D721Med (cell line): ENCODE measurements at places on chromosomes 4 and X.

GRCh38 chr4:170022211-170022610, 4.0 kb downstream of the MFAP3L start:
- no peak for DNase-seq

GRCh38 chrX:118062048-118062789, 54.4 kb downstream of the KLHL13 start:
- no peak for DNase-seq

DNA sequence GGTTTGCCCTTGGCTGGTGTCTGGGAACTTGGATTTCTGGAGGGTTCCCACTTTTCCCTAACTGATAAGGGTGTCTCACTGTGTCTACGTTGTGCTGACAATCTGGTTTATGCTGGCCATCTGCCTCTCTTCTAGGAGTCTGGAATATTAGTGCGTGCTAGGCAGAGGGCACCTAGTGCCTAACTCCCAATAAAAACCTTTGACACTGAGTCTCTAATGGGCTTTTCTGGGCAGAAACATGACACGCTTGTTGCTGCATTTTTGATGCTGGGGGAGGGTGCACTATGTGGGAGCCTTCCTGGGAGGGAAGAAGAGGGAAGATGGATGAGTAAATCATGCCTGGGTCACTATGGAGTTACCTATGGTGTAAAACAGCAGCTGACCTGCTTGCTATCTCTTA, 16.3 kb upstream of the ZNF41 start:
- DNase-seq: no peak

- DNase-seq: no peak
Observed at GRCh38 chrX:14026121-14026520, 3.6 kb downstream of the GEMIN8 start.

DNA sequence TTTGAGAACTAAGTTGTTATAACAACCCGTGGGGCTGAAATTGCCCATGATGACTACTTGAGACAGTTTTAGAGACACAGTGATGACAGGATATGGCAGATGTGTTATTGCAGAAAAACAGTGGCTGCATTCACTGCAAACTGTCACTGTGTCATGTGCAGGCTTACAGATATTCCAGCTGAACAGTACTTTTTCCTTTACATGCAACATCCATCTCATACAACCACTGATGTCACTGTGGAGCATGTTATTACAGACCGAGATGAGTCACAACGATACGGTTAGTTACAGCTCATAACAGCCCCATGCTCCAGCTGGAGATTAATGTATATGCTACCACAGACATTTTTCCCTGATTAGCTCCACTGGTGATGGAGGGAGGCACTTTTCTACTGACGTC, 207.4 kb downstream of the TMA16 start:
- DNase-seq: no peak

DNA sequence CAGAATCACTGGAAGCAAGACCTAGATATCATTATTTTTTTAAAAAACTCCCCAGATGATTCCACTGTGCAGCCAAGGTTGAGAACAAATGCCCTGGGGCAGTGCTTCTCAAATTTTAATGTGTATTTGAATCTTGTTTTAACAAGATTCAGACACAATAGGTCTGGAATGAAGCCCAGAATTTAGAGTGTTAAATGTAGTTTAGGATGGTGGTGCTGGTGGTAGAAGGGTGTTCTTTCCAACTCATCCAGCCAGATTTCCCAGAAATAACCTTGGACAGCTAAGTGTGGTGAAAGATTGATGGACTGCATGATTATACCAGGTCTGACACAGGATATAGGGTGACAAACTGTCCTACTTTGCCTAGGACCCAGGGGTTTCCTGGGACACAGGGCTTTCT, 120.1 kb upstream of the MED14 start:
- DNase-seq: no peak

DNA sequence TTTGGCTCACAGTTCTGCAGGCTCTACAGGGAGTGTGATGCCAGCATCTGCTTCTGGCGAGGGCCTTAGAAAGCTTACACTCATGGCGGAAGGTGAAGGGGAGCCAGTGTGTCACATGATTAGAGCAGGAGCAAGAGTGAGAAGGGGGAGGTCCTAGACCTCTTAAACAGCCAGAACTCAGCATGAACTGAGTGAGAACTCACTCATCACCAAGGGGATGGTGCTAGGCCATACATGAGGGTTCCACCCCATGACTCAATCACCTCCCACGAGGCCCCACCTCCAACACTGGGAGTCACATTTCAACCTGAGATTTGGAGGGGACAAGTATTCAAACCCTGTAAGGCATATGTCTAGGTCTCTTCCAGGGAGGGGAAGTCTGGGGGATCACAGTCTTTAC, 33.4 kb downstream of the SPRY1 start:
- no peak for DNase-seq

- DNase-seq: no peak
Observed at GRCh38 chr4:8152865-8153257, 5.8 kb downstream of the ABLIM2 start.

GRCh38 chr4:135239964-135240363, 1038.4 kb upstream of the PABPC4L start:
- DNase-seq: no peak

DNA sequence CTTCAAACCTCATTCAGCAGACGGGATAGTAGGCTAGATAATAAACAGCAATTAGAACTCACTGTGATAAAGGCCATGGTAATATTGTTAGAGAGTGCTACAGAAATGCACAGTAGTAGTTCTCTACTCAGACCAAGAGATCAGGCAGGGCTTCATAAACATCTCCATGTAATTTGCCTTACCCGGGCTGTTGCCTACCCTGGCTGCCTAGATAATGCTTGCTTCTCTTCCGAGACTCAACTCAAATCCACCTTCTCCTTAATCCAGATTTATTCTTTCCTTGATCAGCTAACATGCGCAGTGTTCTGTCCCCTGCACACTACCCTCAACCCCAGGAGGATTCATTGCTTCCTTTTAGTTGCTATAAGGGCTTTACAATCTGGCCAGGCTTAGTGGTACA, 21.8 kb downstream of the ANK2 start:
- no peak for DNase-seq

- DNase-seq: no peak
Observed at GRCh38 chrX:100296183-100296753, 113.8 kb downstream of the PCDH19 start.

DNA sequence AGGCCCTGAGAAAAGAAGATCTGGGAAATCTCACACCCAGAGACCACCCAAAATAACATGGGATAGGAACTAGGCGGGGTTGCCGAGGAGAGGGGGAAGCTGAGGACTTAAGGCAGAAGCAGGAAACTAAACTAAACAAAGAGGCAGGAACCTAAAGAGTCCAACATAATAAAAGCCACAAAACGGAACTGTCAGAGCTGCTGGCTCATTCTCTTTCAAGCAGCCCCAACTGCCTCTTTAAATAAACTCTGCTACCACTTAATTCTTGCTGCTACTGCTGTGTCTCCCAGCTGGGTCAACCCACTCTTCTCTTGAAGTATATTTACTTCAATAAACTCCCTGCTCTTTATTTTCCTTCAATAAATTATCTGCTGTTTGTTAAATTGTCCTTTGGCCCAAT, 44.5 kb downstream of the MAGEB16 start:
- DNase-seq: no peak

DNA sequence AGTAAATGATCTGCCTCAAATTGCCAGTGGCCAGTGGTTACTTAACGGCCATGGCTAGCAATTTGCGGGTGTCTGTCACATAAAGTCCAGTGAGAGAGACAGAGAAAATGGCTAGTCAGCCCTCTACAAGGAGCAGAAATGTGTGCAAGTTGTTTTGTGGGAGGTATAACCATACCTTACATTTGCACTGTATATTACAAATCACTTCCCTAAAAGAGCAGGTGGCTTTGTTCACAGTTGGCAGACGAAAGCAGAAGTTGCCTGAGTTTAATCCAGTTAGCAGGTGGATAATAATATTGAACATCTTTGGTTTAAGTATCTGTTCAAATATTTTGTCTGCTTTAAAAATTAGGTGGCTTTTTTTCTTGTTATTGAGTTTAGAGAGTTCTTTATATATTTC, 15.6 kb downstream of the SRPX start:
- no peak for DNase-seq

DNA sequence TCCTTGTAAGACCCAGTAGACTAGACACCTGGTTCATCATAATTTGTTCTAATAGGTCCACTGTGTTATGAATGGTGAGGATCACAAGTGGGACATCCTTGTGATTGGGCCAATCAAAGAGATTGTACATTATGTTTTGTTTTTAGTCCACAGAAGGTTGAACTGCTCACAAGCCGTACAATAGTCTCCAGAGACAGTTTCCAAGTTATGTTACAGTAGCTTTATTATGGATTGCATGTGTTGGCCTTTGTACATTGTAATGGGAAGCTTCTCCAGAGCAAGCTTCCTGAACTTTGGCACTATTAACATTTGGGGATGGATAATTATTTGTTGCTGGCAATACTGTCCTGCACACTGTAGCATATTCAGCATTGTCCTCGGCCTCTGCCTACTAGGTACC, 86.1 kb downstream of the MAGEB10 start:
- no peak for DNase-seq

DNA sequence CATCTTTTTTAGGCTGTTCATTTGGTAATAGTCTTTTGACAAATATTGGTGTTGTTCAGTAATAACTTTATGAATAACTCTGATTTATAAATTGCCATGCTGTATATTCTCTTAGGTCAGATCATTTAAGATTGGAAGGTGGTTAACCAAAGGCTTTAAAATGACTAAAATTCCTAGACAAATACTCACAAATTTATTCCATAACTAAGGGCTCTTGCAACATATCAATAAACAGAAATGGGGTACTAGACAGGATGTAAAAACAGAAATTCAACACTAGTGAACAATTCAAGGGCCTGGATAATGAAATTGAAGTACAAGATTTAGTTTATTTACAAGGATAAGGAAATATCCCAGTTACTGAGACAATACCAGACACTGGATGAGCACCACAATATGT, 328.6 kb downstream of the PCDH19 start:
- DNase-seq: no peak

GRCh38 chrX:125622899-125623298, 303.2 kb downstream of the TEX13C start:
- DNase-seq: no peak

GRCh38 chr4:112552668-112553067, 36.7 kb upstream of the NEUROG2 start:
- no peak for DNase-seq

GRCh38 chr4:186819342-186820086, 95.9 kb upstream of the FAT1 start:
- DNase-seq: no peak

DNA sequence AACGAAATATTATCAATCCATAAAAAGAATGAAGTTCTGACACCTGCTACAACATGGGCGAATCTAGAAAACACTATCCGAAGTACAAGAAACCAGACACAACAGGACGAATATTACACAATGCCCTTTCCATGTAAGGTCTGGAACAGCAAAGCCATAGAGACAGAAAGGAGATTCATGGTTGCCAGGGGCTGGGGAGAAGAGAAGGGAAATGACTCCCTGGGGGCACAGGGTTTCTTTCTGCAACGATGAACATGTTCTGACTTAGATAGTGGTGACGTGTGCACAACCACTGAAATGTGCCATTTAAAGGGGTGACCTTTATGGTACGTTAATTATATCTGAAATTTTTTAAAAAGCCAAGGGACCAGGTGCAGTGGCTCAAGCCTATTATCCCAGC, 28.3 kb downstream of the GPR143 start:
- no peak for DNase-seq

- DNase-seq: no peak
Observed at GRCh38 chr4:66439508-66439907, 769.2 kb upstream of the EPHA5 start.

GRCh38 chr4:152460488-152460887, 75.4 kb downstream of the FBXW7 start:
- DNase-seq: no peak

- no peak for DNase-seq
Observed at GRCh38 chr4:165828928-165829327, 44.1 kb upstream of the TLL1 start.

DNA sequence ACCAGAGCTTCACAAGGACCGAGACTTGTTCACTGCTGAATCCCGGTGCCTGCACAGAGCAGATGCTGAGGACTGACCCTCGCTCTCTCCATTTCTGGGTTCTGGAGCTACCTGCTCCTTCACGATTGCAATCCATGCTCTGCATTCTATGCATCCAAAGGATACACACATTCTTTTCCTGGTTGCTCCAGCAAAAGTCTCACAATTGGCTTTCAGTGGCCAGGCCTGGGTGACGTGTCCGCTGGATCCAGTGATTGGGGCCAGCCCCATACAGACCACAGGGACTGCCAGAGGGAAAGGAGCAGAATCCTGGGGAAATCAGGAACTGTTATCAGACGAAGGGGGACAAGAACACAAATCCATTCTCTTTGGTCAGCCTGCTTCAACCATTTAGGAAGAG, 14.9 kb upstream of the CDKN2AIP start:
- no peak for DNase-seq

DNA sequence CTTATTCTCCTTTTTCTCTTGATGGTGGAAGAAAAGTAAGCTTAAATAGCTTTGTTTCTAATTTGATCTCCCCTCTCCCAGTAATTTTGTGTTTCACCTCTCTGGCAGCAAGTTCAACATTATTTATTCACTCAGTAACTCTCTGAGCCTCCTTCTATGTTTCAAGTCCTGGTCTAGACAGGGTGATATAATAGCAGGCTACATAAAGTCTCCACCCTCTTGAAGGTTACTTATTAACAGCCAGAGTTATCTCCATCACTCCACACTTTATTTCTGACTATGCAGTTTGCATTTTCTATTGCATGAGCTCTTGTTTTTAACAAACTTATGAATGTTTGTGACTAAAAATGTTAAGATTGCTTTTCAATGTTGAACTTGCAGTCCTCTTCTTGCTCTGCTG, 17.8 kb upstream of the ANOS1 start:
- no peak for DNase-seq

- DNase-seq: no peak
Observed at GRCh38 chr4:8385611-8386010, 54.9 kb downstream of the ACOX3 start.

- no peak for DNase-seq
Observed at GRCh38 chr4:42515156-42515884, 118.0 kb downstream of the SHISA3 start.

- DNase-seq: no peak
Observed at GRCh38 chrX:46599051-46599560, 25.5 kb downstream of the CHST7 start.

DNA sequence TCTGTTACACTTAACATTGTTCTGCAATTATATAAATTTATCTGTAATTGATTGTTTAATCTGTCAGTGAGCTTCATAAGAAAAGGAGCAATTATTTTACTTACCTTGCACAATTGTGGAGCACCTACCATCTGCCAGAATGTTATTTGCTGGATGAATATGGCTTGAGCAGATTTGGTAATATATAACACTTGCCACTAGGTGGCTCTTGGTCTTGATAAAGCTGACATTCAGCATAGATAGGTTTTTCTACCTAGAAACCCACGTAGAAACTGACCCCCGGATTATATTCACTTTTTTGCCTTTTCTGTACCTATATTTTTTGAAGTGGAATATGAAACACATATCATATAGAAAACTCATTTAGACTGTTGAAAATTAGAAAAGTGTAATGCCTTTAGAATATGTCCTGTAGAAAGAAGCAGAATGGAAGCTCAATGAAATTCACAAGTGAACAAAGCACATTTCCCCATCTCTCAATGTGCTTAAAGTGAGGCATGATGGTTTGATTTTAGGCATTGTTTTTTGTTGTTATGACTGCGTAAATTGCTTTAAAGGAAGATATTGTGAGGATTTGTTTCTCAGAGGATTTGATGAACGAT, 9.5 kb downstream of the RBPJ start:
- no peak for DNase-seq
